ENCODE measurements at places on chromosomes 2 and 18. TPM values are rescaled to one million over a fixed set of nuclear protein-coding genes. Genes with fewer than 3 reads are reported as not detected.
A peak's percentile ranks its signal among the peaks of the same experiment; 100 is the strongest.

The ATOH8 gene
- 30.5 TPM for polyA plus RNA-seq

The CAPN14 gene
- polyA plus RNA-seq, result 0.23 TPM

The HNMT gene
- polyA plus RNA-seq, result 74.1 TPM

The PUM2 gene
- polyA plus RNA-seq, result 106 TPM

The ALLC gene
- polyA plus RNA-seq, result not detected

The C2orf78 gene
- polyA plus RNA-seq, result not detected

The POTEJ gene
- 0.13 TPM for polyA plus RNA-seq

The INPP5D gene
- 13.9 TPM for polyA plus RNA-seq

The ALPP gene
- polyA plus RNA-seq, result 0.07 TPM

The RNU2-63P gene
- not detected for polyA plus RNA-seq

The SPEG gene
- polyA plus RNA-seq, result 29.9 TPM

The MERTK gene
- 15.3 TPM for polyA plus RNA-seq

The PROKR1 gene
- polyA plus RNA-seq, result 0.04 TPM

The CPLX4 gene
- polyA plus RNA-seq, result not detected

The SNX17 gene
- polyA plus RNA-seq, result 106 TPM

The ANO7 gene
- 2.2 TPM for polyA plus RNA-seq

GRCh38 chr2:54560146-54560881, 104.2 kb downstream of the SPTBN1 start:
- DNase-seq, result peak; percentile 79

DNA sequence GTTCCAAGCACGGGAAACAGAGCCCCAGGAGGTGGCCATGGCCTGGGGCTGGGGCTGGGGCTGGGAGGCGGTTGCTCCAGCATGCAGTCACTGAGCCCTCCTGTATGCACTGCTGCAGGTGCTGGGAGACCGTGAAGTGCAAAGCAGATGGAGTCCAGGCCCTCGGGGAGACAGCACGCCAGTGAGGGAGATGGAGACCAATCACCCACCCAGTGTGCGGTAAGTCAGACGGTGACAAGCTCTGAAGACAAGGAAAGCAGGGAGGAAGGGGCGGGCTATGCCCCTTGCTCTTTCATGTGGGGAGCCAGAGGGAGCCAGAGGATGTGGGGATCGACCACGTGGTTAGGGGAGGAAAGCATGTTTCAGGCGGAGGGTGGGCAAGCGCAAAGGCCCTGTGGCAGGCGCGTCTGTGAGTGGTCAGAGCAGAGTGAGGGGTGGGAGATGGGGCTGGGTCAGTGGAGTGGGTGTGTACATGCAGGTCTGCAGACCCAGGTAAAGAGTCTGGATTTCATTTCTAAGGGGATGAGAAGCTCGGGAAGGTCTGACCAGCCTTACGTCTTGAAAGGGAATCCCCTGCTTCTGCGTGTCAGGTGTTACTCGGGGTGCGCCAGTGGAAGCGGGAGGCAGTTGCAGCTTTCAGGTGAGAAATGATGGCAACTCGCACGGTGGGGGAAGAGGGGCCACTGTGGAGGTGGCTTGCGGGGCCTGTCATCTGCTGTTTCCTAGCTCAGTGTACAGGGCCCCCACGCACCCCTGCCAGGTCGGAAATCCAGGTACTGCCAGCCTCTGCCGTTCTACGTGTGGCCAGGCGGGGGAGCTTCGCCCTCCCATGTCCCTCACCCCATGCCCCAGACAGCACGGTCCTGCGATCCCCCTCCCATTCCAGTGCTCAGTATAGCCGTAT, 19.4 kb downstream of the RRM2 start:
- peak; percentile 82 for DNase-seq

DNA sequence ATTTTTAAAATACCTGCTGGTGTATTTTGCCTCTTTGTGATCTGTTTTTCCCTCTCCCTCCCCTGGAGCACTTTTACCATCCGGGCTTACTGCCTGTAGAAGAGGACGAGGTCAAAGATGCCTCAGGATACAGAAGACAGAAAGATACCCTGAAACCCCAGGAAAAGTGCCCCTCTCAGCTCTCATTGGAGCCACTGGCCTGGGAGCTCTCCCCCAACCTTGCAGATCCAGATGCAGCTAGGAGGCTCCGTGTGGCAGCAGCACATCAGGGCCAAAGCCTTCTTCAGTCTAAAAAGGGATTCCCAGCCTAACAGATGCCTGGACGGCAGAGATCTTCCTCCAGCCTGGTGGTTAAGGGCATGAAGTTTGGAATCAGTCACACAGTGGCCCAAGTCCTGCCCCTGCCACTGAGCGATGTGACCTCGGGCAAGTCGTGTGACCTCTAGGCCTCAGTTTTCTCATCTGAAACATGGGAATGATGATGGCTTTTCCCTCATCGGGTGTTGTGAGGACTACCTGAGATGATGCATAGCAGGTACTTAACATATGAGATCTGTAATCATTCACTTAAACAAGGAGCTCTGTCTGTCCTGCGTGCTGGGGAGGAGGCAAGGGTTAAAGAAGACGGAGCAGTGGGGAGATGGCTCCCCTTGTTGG, 239.4 kb downstream of the DYSF start:
- DNase-seq, result no peak

- no peak for DNase-seq
Observed at GRCh38 chr2:54866868-54867267, 143.4 kb downstream of the EML6 start.

GRCh38 chr18:76364282-76365259, 130.5 kb downstream of the ZNF516 start:
- DNase-seq, result no peak

DNA sequence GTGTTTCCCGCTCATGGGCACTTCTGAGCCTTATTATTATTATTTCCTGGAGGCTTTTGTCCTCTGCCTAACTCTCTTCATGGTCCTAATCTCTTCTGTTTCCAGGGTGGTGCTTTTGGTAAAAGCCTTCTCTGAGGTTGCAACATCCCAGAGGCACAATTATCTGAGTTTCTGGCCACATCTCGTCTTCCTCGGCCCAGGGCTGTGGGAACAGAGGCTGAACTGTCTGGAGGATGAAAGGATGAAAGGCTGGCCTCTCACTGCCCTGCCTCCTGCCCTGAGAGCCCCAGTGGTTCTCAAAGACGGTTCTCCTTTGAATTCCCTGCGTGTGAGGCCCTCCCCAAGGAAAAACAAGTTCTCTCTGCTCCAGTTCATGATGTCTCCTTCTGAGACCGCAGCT, 13.8 kb downstream of the GYPC start:
- DNase-seq, result no peak

GRCh38 chr2:223930103-223930976, 14.8 kb downstream of the WDFY1 start:
- peak; percentile 74 for DNase-seq

DNA sequence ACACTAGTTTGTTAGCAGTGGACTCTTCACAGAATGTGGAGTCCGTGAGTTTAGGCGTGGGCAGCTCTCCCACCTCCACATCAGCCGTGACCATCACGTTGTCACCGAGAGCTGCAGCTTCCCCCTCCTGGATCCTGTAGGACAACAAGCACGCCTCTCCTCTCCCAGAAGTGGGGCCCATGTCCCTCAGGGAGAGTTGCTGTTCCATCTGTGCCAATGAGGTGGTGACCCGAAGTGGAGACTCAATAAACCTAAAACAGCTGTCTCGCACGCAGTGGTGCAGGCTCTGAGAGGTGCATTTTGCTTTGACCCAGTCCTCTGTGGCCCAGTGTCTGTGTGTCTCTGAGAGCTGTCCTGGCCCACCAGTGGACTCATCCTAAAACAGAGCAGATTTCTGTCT, 456.5 kb upstream of the SOX11 start:
- DNase-seq, result no peak

DNA sequence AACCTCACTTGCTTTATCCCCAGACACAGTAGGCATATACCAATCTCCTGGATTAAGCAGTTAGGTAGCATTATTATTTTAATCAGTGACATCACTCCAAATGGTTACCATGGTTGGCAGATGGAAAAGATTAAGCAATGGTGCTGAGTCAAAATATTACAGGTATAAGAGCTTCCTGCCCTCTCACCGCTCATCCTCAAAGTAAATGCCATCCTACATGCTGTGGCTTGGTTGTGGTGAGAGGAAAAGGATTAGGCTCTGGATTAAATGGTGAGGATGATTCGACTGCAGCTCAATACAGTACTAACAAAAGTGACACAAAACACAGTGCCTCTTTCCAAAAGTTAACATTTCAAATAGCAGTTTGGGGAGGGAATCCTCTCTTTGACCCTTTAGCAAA, 108.9 kb upstream of the ACAA2 start:
- DNase-seq, result no peak

- no peak for DNase-seq
Observed at GRCh38 chr2:222280795-222281194, 18.0 kb downstream of the PAX3 start.

- no peak for DNase-seq
Observed at GRCh38 chr2:240782886-240783818, 36.9 kb downstream of the KIF1A start.

GRCh38 chr2:130808482-130809268, 28.0 kb upstream of the ARHGEF4 start:
- no peak for DNase-seq

- DNase-seq, result peak; percentile 73
Observed at GRCh38 chr2:17518212-17519154, at the start of gene RAD51AP2. TSS of gene RAD51AP2 (minus strand) at chr2:17518440. CDS start at chr2:17518415, 25 bp downstream.

DNA sequence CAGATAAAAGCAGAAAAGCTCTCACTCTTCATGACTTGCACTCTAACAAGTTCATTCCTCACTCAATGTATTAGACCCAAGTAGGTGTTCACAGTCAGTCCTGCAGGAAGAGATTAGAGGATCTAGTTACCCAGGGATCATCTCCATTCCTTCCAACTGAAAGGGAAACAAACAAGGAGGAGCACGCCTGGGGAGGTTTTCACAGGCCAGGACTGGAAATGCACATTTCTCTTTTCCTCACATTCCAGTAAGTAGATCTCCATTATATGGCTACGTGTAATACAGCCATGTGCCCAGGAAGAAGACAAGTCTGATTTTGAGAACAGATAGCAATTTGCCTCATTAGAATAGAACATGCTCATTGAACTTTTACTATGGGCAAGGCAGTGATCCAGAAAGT, 1132.2 kb upstream of the FAM98A start:
- DNase-seq, result no peak

DNA sequence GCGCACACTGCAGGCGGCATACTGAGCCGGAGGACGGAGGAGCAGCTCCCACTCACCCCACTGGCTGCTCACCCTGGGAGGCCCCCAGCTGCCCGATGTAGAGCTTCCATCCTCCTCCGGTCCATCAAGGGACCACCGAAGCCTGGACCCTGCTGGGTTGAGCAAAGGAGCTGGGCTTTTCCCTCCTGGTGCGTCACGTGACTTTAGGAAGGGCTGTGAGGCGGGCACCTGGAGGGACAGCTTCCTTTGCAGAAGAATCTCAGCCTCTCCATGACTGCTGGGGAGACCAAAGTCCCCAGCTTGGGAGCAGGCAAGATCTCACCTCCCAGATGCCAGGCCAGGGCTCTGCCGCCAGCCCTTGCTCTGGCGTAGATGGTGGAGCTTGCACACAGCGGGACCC, 102.7 kb downstream of the TWIST2 start:
- DNase-seq, result no peak

- DNase-seq, result no peak
Observed at GRCh38 chr2:200615247-200615646, 29.4 kb downstream of the AOX1 start.

DNA sequence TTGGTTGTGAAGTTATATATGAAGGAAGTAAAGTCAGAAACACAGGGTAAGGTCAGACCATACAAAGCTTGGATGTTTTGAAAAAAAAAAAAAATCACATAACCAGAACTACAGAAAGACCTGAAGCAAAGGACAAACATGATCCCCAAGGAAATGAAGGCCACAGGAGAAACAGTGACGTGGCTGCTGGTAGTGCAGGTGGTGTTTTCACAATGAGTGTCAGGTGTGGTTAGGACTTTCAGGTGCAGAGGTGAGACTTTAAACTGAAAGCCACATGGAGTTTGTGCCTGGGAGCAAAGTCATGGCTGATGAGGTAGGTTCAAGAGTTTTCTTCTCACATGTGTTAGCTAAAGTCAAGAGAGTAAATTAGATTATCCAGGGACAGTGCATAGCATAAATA, 270.7 kb downstream of the PIEZO2 start:
- DNase-seq, result no peak

GRCh38 chr2:191152482-191153240, 1.9 kb upstream of the STAT4 start:
- DNase-seq, result no peak

DNA sequence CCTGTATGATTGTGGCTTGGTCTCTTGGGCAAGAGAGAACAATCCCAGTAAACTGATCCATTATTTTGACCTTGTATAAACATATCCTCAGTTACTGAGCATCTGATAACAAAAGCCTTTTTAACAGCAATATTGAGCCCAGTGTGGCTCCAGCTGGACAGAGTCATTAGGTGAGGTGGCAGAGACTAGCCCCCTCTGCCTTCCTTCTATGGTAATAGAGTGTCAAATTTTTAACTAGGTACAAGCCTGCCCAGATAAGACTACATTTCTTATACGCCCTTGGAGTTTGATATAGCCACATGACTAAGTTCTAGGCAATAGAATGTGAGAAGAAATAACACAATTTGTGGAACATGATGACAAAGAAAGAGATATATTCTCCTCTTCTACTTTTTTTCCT, 56.2 kb downstream of the HNMT start:
- no peak for DNase-seq

GRCh38 chr2:10047616-10048500, 4.5 kb downstream of the KLF11 start:
- no peak for DNase-seq

DNA sequence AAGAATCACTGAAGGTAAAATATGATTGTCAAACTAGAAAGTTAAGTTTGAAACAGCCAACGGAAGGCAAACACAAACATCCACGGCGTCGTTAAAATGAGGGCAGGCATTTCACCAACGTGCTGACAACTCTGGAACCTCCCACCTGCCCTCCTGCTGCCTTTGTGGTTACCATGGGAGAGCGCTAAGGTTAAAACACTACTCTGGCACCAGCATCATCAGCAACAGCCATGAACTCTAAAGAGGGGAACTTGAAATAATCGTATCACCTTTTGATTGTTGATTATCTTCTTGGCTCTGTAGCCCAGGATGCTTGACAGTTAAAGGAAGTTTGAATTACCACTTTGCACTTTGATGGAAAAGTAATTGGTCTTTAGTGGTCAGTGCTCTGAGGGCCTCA, 34.7 kb downstream of the CYB5A start:
- no peak for DNase-seq

DNA sequence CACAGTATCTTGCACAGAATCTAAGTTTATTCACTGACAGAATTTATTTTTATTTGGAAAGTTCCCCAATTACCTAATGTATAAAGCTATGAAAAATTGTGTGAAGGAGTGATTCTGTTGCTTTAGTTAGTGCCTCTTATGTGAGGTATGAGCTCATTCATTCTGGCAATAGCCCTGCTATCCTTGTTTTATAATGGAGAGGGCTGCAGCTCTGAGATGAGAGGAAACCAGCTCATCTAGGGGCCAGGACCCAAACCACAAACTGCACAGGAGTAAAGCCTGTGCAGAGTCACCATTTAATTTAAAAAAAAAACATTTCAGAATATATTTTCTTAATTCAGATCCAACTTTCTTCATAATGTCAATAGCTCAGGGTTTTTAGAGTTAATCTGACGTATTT, 383.0 kb downstream of the TMEM182 start:
- DNase-seq, result no peak

DNA sequence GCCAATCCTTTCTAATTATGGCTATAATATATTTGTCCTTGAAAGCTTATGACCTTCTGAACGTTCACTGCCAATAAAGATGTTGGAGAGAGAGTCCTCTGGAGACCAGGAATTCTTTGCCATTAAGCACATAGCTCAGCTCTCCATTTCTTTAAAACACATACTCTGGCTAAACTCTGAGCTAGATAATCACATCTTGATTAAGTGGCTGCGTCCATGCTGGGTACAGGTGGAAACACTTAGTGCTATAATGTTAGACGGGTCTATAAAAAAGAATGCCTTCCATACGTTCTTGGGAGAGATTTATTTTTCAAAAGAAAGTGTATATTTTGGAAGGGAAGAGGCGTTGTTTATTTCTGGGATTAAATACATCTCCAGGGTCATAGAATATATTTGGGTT, 314.5 kb downstream of the LPIN1 start:
- DNase-seq, result no peak
